HuH-7 (cell line): ENCODE measurements at places on chromosomes 5 and 9.

GRCh38 chr5:109922381-109922995 lies 232.8 kb downstream of the MAN2A1 start:
- DNase-seq, result no peak

DNA sequence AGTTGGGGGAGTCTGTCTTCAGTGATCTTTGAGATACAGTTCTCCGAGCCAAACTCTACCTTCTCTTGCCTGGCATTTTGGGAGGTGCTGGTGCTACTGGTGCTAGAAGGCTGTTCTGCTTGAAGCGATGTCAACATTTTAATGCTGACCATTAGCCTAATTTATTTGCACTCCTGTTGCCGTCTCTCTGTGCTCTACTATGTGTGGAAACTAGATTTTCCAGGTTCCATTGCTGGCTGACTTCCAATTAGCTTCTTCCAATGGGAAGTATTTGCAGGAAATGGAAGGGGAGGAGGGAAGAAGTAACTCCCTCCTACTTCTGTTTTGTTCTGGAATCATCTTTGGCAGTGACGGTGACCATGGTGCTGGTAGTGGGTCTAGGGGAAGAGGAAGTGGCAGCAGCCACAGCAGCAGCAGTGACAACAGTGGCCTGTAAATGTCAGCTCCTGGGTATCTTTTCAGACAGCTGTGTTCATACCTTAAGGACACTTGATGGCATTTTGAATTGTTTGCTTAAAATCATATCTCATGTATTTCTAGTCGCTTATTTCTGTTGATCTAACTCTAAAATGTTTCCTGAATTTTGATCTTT lies 7.9 kb downstream of the TXNDC8 start:
- no peak for DNase-seq

GRCh38 chr5:44952376-44952775 lies 143.6 kb downstream of the MRPS30 start:
- peak; percentile 12 for DNase-seq

DNA sequence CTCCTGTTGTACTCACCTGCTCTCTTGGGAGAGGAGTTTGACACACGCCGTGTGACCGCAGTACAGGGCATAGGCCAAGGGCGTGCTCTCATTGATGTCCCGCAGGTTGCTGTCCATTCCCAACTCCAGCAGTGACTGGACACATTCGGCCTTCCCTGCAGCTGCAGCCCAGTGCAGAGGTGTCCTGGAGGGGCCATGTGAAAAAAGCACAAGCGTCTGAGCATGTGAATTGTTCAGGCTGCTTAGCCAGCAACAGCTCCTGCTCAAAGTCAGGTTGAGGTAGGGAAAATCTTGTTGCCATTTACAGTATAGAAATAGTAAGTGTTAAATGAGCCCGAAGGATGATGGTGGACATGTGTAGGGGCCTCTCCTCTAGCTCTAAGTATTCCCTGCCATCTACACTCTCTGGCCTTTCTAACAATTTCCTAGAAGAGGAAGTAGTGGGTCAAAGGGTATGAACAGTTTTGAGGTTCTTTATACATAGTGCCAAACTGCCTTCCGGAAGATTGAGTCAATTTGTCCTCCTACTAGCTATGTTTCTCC lies 116.5 kb downstream of the ANKRD55 start:
- DNase-seq, result no peak

DNA sequence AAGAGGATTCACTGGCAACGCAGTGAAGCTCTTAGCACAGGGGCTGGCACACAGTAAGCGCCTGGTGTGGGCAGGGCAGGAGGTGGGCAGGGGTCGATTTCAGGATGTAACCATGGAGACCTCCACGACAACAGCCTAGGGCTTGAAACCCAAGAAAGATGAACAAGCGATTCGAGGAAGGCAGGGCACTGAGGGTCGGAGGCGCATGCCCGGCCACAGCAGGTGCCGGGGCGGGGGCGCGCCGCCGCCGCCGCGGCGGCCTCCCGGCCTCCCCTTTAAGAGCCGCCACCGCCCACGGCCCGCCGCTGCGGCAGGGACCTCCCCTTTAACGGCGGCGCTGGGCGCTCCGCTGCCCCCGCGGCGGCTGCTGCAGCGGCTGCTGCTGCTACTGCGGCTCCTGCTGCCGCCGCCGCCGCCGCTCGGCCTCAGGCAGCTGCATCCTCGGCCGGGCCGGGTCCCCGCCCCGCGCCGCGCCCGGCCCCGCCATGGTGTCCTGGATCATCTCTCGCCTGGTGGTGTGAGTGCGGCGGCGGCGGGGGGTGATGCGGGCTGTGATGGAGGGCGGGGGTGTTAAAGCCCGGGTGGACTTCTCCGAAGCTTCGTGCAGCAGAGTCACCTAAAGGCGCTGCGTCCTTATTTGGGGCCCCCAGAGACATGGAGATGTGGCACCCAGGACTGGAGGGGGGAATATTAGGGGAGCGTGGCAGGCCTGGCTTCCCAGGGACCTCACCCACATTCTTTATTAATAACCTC lies at the start of gene REEP2:
REEP2 (plus strand) TSS at position 334 of the 753 bp plus-strand sequence; CDS start at position 486, 152 bp downstream.
- no peak for DNase-seq

DNA sequence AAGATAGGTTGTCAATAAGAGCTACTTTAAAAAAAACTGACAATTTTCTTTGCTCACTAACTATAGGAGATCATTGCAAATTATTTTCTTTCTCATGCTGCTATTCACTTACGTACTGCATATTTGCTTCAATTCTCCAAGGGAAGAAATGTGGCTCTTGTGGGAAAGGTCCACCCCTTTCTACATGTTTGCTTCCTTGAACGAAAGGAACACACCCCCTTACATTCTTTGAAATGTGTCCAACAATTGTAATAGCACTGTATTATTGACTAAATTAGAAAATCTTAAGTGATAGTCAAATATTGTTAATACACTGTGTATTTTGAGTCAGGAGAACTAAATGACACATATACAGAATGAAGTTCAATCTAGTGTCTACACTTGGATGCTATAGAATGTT lies 5.2 kb downstream of the MEF2C start:
- DNase-seq, result no peak

GRCh38 chr5:175551266-175551665 lies 72.9 kb downstream of the SFXN1 start:
- DNase-seq, result no peak

- DNase-seq, result no peak
Observed at GRCh38 chr5:116671211-116671736, 96.7 kb upstream of the SEMA6A start.

- no peak for DNase-seq
Observed at GRCh38 chr9:100346836-100347235, 5.9 kb downstream of the TEX10 start.

DNA sequence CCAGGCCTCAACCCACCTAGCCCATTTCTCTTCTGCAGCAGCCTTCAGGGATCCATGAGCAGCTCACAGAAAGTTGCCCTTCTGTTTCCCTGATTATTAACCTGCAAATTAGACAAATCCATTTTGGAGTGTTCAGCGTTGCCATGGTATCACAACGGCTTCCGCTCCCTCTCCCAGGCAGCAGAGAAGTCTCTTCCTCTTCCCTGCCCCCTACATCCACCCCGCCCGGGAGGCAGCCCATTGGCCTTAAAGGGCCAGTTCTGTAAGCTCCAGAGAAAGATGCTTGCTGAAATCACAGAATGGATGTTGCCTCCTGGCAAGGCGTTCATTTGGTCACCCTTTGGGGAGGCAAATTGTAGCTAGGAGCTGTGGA lies 47.7 kb upstream of the BOD1 start:
- no peak for DNase-seq

- DNase-seq, result no peak
Observed at GRCh38 chr5:124160265-124160664, 586.2 kb downstream of the ZNF608 start.

- no peak for DNase-seq
Observed at GRCh38 chr5:126801992-126802294, 25.0 kb downstream of the LMNB1 start.

GRCh38 chr9:5617749-5618148 lies 11.2 kb upstream of the RIC1 start:
- DNase-seq, result no peak

DNA sequence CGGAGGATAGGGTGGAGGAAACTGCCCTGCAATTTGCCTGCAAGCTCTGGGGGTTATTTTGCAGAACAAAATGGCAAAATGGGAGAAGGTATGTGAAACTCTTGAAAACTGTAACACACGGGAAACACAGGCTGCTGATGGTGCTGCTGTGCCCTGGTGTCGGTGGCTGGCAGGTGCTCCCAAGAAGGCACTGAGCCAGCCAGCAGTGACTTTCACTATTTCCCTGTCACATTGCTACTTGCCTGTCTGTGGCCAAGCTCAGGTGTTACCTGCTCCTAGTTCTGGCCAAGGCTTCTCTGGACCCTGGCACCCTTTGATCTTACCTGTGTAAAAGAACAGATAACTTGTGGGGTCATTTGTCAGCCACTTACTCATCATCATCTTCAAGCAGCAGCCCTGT lies 102.2 kb downstream of the CMYA5 start:
- DNase-seq, result no peak

- DNase-seq, result no peak
Observed at GRCh38 chr5:133605323-133605722, 7.0 kb downstream of the FSTL4 start.

DNA sequence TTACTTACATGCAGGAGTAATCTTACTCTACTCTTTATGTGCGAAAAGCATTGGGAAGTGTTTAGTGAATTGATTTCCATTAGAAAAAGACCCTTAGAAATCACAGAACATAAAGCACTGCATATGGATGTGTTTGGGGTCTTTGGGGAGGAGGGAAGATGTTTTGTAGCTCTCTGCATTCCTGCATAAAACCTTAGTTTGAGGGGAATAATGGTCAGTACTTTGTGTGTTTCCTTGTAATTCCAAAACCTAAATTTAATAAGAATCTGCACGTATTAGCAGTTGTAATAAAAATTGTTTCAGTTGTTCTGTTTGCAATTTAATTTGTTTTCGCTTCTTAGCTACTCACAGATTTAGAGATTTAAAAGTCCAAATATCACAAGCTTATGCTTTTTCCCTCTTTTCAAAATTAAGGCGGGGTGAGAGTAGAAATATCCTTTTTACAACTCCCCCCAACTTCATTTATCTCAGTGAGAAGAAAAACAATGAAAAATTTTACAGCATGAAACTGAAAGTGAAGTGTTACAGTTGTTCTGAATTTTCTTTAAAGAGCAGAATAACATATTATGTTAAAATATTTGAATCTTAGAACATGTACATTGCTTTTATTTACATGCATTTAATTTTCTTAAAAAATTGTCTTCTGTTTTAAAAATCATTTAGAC lies 143.8 kb downstream of the SMARCA2 start:
- DNase-seq, result no peak

GRCh38 chr5:82031220-82032119 lies 59.6 kb downstream of the ATG10 start:
- DNase-seq, result no peak

DNA sequence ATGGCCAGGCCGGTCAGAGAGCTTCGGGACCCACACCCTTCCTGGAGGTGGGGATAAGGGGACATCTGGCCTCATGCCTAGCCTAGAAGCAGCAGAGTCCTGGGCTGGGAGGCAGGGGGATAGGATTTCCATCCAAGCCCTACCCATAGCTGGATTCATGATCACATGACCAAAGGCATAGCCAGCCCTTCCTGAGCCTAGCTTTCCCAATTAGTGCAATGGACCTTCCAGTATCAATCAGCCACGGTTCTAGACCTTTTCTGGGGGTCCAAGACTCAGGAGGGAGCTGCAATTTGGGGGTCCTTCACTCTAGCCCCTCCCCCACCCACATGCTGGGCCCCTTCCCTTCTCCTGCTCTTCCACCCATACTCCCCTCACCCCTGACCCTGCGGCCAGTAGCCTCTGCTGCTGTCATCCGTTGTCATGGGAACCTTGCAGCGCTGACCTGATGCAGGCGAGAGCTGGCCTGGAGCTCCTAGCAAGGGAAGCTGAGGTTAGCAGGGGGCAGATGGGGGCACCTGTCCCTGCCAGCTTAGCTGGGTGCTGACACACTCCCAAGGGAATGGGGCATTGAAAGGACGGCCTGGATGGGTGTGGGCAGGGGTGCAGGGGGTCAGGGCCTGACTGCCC lies 44.6 kb downstream of the CXXC5 start:
- DNase-seq, result no peak

GRCh38 chr5:176171171-176171760 lies 67.0 kb upstream of the SIMC1 start:
- DNase-seq, result no peak

GRCh38 chr9:98900725-98901124 lies 43.0 kb upstream of the COL15A1 start:
- DNase-seq, result no peak

GRCh38 chr9:81999806-82000205 lies 11.2 kb downstream of the SPATA31D1 start:
- no peak for DNase-seq

GRCh38 chr5:166063261-166063660 lies 2228.2 kb upstream of the WWC1 start:
- no peak for DNase-seq

- no peak for DNase-seq
Observed at GRCh38 chr9:106960258-106960657, 97.3 kb downstream of the ZNF462 start.

DNA sequence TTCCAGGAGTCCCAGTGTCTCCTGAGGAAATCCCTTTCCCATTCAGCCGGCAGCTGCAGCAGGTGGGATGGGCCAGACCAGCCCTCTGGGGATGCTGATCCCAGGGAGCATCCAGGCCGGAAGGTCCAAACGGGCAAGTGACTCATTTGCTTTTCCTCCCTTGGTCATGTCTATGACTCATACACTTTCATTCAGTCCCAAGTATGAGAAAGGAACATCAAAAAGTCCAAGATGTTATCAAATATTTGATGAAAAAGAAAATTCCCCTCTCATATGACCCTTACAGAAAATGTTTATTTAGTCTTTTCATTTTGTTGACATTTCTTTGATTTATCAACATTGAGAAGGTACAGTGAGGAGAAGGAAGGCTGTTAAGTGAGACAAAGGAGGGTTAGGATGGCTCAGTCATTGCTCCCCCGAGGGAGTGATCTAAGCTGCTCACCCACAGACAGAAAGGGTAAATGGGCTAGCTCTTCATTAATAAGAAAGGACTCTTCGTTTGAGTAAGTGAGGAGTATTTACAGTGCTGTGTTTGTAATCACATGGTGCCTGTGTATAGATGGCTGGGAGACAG lies 117.6 kb upstream of the ANKRD55 start:
- DNase-seq, result no peak

DNA sequence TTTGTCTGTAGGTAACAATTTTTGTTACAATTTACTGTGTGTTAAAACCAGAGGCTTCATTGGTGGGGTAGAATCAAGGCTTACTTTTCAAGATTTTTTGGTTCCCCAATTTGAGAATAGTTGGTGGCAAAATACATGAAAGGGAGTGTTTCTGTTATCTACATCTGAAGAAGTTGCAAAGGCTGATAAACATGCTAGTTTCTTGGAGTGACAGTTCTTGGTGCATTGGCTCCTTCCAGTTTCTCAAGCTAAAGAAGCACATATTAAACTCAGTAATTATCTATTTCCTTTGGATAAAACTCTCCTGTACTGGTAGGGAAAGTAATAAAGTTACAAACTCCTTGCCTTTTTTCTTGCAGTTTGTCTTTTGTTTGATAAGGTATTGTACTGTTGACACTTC lies 5.9 kb downstream of the MACIR start:
- no peak for DNase-seq

GRCh38 chr9:78296201-78296892 lies 578 bp upstream of the PSAT1 start:
- peak; percentile 33 for DNase-seq

GRCh38 chr5:96857924-96858323 lies 18.4 kb upstream of the ERAP2 start:
- no peak for DNase-seq

GRCh38 chr5:100161868-100162267 lies 373.3 kb upstream of the FAM174A start:
- DNase-seq, result no peak

GRCh38 chr9:113129884-113130283 lies 20.9 kb upstream of the SLC31A2 start:
- DNase-seq, result no peak
